LNCaP clone FGC (cell line): ENCODE measurements at places on chromosomes 4 and X.

GRCh38 chrX:25337841-25338240 lies 322.1 kb upstream of the ARX start:
- DNase-seq, result no peak

GRCh38 chr4:91935217-91935616 lies 368.5 kb upstream of the GRID2 start:
- no peak for DNase-seq

GRCh38 chr4:177127658-177128057 lies 182.0 kb upstream of the NEIL3 start:
- no peak for DNase-seq

DNA sequence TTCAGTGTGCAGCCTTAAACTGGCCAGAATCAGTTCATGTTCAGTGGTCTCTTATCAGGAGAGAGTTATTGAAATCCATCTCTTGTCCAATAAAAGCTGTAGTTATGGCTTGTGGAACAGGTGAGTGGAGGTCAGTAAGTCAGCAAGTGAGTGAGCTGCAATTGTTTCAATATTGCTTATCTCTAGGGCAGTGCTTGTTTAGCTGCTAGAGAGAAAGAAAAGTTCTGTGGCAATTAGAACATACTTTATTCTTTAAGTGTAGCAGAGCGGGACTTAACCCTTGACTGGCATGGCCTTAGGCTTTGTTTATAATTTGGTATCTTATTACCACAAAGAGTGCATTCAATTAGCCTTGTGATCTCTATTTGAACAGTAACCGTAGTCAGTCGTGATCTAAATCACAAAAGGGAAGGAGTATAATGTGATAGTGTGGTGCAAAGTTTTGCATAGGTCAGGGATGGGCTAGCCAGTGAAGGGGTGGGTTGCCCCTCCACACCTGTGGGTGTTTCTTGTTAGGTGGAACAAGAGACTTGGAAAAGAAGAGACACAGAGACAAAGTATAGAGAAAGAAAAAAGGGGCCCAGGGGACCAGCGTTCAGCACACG lies 6.9 kb upstream of the ETDC start:
- no peak for DNase-seq

DNA sequence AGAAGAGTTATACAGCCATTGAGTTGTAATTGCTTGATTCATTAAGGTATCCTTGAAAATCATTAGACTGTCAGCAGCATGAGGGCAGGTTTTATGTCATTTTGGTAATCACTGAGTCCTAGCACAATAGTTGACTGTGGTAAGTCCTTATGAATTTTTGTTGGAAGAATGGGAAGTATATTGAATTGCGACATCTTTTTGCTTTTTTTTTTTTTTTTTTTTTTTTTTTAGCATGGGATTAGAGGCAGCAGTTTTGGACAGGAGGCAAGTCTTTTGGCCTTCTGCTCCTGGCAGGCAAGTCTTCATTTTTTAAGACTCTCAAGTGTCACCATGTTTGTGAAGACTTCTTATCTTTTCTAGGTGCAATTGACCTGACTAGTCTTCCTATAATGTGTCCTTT lies 29.7 kb downstream of the PRRG1 start:
- DNase-seq, result no peak

GRCh38 chr4:83548151-83548905 lies 12.4 kb downstream of the GPAT3 start:
- DNase-seq, result peak; percentile 79

DNA sequence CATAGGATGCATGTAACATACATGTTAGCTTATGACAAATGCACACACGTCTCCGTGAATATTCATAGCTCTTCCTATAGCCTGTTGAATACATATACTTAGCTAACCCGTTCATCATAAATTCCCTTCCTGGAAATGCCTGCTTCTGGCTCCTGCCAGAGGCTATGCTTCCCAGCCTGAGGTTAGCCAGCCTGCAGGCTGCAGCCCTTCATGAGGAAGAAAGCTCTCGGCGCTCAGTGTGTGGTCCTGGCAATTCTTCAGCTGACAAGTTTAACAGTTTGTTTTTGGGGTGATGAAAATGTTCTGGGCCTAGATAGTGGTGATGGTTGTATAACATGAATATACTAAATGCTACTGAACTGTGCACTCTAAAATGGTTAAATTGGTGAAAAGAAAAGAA lies 48.8 kb upstream of the MAN2B2 start:
- DNase-seq, result no peak

DNA sequence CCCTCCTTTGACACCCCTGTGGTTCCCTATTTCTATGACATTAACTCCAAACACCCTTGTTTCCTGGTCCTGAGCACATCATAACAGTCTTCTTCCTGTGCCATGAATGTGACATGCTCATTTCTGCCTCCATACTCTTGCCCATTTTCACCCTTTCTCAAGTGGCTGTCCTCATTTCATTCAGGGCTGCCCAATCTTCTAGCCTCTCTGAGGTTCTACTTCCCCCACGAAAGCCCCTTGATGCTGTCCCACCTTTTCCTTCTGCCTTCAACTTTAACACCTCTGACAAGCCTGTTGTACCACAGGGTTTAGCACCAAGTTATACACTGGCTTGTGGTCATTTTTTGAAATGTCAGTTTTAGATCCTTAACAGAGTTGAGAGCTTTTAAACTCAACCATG lies 136.2 kb upstream of the BOD1L1 start:
- no peak for DNase-seq

GRCh38 chr4:76459291-76459723 lies 24.3 kb downstream of the SHROOM3 start:
- no peak for DNase-seq
